Lower lobe of right lung (tissue), 2 donors: ENCODE measurements at places on chromosomes 4 and X. TPM values are rescaled to one million over a fixed set of nuclear protein-coding genes. Genes with fewer than 3 reads are reported as not detected.

The IQCM gene
- total RNA-seq: not detected

The PCDH7 gene
- total RNA-seq: 4.7 TPM

The CENPVL2 gene
- total RNA-seq: not detected

The PFKFB1 gene
- total RNA-seq: 0.27 TPM

The BST1 gene
- total RNA-seq: 17.8 TPM

The GLRA2 gene
- total RNA-seq: not detected

The CHST7 gene
- 7.4 TPM for total RNA-seq

The MAGEB1 gene
- not detected for total RNA-seq

The MAGEC2 gene
- not detected for total RNA-seq

The HELT gene
- total RNA-seq: 0.97 TPM

The PASD1 gene
- not detected for total RNA-seq

The HPGD gene
- 87.2 TPM for total RNA-seq

The GLUD2 gene
- total RNA-seq: 1.4 TPM

The CD38 gene
- 8.5 TPM for total RNA-seq

The TSPAN5 gene
- 5.7 TPM for total RNA-seq

The FAM3A gene
- total RNA-seq: 39.7 TPM

The COL4A5 gene
- 26.0 TPM for total RNA-seq

The IL2RG gene
- total RNA-seq: 33.1 TPM

The CENPVL1 gene
- total RNA-seq: not detected

The NXF2 gene
- total RNA-seq: 0.35 TPM

The SPANXD gene
- total RNA-seq: not detected

The BTK gene
- total RNA-seq: 62.8 TPM

The ATP2B3 gene
- not detected for total RNA-seq

The MAGEA10 gene
- not detected for total RNA-seq

The CDX4 gene
- not detected for total RNA-seq

The ODAPH gene
- not detected for total RNA-seq

The CXCL3 gene
- total RNA-seq: 12.1 TPM

The ANKRD50 gene
- 22.5 TPM for total RNA-seq

The RHOH gene
- total RNA-seq: 9.2 TPM

The ETDA gene
- not detected for total RNA-seq

The SLITRK2 gene
- 0.15 TPM for total RNA-seq

The SLIT2 gene
- 91.8 TPM for total RNA-seq

The ADGRA3 gene
- 15.8 TPM for total RNA-seq
